ENCODE measurements at places on chromosomes 4 and X.

DNA sequence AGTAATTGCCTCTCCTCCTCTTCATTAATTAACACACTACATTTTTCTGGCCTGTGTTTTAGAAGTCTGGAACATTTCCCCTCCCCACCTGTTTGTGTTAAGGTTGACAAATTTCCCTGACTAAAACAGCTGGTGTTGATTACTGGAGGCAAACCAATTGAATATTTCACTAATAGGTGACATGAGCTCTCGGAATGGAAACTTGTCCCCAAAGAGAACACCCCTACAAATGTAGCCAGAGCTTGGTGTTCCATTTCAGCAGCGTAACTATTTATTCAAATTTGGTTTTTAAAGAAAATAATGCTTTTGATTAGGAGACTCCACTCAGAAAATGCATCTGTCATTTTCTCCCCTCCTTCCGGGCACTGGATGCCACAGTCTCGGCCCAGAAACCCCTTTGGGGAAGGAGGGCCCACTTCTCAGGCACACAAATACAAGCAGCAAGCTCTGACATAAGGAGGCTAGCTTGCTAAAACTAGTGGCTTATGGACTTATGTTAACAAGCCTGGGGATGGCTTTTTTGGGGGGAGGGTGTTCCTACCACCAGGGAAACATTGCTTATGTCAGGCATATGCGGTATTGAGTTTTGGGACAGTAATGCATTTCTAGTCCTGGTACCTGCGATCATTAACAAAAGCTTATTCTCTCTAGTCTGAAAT, 2.2 kb downstream of the RNF150 start:
- no peak for DNase-seq

DNA sequence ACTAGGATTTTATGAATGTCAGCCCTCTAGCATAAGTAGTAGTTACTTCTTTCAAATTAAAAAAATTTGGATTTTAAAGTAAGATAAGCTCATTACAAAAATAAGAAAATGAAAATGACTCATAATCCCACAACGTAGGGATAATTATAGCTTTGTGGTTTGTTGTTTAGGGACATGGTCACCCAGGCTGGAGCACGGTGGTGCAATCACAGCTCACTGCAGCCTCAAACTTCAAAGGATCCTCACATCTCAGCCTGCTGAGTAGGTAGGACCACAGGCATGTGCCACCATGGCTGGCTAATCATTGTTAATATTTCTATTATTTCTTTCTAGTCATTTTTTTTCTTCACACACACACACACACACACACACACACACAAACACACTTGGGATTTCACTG, 57.6 kb downstream of the PLAC1 start:
- no peak for DNase-seq

DNA sequence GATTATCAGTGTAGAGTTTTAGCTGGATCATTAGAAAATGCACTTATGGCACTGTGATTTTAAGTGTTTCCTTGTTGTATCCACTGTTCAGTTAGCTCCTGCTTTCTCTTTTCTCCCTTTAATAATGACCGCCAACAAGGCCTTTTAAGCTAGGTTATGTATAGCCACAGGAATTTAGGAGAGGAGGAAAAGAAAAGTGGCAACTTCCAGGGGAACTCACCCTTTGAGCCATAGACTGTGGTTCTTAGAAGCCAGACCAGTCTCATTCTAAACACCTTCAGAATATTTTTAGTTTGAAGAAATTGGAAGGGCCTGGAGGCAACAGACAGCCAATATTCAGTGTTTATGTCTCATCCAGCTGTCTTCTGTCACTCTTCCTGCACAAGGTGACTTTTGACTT, 6.1 kb downstream of the FGF2 start:
- DNase-seq = no peak

DNA sequence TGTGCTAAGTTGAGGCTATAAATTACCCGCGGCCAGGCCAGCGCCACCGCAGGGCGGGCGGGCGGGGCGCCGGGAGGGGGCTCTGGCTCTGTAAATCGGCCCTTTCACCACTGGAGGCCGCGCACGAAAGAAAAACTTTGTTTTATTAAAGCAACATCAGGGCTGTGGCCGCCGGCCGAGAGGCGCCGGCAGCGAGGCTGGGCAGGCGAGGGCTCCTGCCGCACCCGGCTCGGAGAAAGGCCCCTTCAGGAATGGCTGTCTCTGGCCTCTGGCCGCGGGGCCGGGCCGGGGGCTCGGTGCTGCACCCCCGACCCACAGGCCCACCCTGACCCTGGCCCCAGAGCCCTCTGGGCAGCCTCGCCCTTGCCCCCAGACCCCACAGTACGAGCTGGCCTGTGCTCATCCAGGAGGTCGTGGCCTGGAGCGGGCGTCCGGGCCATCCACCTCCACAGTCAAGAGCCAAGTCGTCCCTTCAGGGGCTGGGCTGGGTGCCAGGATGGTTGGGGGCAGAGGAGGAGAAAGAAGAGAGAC, 29.5 kb upstream of the FGFR3 start:
- DNase-seq = no peak

DNA sequence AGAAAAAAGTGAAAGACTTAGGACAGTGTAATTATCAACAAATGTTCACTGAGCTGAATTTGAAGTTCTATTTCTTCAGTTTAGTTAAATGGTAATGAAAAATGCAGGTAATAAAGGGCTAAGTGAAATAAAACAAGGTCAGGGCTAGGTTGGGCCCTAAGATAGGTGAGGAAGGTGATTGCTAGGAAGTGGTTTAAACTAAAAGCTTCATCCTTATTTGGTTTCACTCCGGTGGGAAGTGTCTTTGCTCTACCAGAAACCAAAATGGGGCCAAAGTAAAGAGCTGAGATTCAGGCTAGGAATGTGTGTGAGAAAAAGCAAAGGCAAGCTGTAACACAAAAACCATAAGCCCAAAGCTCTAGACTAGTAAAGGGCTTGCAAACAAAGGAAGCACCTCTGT, 31.0 kb downstream of the TAB3 start:
- DNase-seq = no peak
